Right lobe of liver (tissue), 6 donors: ENCODE measurements at places on chromosomes 5 and 9.

GRCh38 chr5:17252543-17252942 lies 35.1 kb downstream of the BASP1 start:
- DNase-seq: no peak
- no peak overlapping the region for H3K27ac ChIP-seq
- H3K4me3 ChIP-seq: no peak overlapping the region
- no peaks in the 10 kb centered on the region for H3K27me3 ChIP-seq

- H3K4me1 ChIP-seq: no peaks in the 10 kb centered on the region
- no peaks in the 10 kb centered on the region for H3K36me3 ChIP-seq
- H3K4me3 ChIP-seq: no peak overlapping the region
- H3K27me3 ChIP-seq: no peaks in the 10 kb centered on the region
- H3K27ac ChIP-seq: no peak overlapping the region
Observed at GRCh38 chr5:15452030-15452429, 48.0 kb upstream of the FBXL7 start.

- H3K4me1 ChIP-seq: no peaks in the 10 kb centered on the region
- H3K27me3 ChIP-seq: no peaks in the 10 kb centered on the region
- H3K27ac ChIP-seq: no peak overlapping the region
- H3K4me3 ChIP-seq: no peak overlapping the region
Observed at GRCh38 chr9:129278391-129279237, 100.6 kb upstream of the IER5L start.

GRCh38 chr9:107953556-107954125 lies 464.1 kb upstream of the KLF4 start:
- DNase-seq: no peak
- H3K36me3 ChIP-seq: no peaks in the 10 kb centered on the region
- no peaks in the 10 kb centered on the region for H3K4me1 ChIP-seq

GRCh38 chr5:56319526-56320181 lies 86.5 kb upstream of the ANKRD55 start:
- H3K27me3 ChIP-seq: no peaks in the 10 kb centered on the region
- no peak overlapping the region for H3K4me3 ChIP-seq
- H3K36me3 ChIP-seq: no peaks in the 10 kb centered on the region

DNA sequence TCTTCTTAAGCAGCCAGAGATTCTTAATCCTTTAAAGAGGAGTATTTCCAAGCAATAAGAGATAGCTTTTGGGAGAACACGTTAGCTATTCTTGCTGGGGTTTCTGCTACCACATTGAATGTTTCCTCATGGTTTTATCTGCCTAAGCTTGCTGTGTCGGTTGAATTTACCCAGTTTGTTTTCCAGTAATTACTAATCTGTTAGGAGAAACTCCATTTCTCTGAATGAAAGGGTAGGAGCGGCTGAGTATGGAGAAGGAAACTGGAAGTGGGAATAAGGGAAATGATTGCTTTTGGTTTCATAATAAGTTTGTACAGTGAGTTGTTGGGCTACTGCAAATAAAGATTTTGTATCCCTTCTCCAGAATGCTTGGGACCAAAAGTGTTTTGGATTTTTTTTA lies 1.2 kb downstream of the JAK2 start:
- no peaks in the 10 kb centered on the region for H3K36me3 ChIP-seq
- H3K4me3 ChIP-seq: peak overlapping the region; percentile 69
- DNase-seq: no peak

DNA sequence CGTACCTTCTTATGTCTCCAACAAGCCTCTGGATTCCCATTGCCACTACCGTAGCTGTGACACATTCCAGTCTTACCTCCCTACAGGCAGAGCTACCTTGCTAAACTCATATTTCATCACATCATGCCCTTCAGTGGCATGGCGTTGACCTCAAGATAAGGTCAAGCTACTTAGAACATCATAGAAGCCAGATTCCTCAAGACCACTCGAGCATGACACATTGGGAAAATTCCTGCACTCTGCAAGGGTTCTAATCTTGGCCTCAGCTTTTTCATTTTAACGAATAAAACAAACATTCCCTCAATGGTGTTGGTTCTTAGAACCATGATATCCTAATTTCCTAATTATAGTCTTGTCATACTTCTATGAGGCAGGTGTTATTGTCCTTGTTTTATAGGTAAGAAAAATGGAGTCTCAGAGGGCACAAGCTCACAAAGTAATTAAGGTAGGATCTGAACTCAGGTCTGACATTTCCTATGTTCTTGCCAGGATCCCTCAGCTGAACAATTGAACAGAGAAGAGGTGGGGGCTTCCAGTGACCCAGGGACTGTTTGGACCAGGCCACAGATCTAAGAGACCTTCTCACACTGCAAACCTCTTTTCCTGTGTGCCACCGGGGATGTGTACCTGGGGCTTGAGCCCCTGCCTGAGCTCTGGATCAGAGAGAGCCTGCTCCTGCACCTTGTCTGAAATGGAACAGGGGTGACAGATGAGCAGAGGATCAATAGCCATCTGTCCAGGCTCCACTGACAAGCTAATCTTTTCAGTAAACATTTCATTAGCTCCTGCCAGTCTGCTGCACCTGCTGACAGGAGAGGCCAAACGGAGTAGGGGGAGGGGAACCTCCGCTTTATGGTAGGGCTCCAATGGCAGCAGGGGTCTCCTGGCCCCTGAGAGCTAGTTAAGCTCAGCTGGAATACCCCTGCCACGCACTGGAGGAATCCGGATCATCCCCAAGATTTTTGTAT lies 49.3 kb downstream of the ALG2 start:
- no peaks in the 10 kb centered on the region for H3K36me3 ChIP-seq
- H3K27ac ChIP-seq: no peak overlapping the region
- no peak overlapping the region for H3K4me3 ChIP-seq
- no peaks in the 10 kb centered on the region for H3K4me1 ChIP-seq

DNA sequence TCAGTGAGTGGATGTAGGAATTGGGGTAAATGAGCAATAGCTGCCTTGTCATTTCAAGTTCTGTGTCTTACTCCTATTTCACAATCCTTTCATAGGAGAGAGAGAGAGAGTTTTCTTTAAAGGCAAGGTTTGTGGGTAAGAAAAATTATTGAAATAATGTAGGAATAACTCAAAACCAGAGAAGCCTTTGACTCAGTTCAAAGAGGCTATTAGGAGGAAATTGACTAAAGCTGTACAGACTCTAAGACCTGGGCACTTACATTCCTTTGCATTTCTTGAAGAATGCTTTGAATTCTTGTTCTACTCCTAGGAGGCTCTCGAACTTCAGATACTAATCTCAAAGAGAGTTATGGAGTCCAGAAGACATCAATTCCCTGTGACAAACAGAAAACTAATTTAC lies 257.1 kb downstream of the FBXL7 start:
- H3K4me3 ChIP-seq: no peak overlapping the region
- no peaks in the 10 kb centered on the region for H3K4me1 ChIP-seq
- no peaks in the 10 kb centered on the region for H3K27me3 ChIP-seq
- no peak overlapping the region for H3K27ac ChIP-seq
- H3K36me3 ChIP-seq: no peaks in the 10 kb centered on the region
- no peak for DNase-seq

DNA sequence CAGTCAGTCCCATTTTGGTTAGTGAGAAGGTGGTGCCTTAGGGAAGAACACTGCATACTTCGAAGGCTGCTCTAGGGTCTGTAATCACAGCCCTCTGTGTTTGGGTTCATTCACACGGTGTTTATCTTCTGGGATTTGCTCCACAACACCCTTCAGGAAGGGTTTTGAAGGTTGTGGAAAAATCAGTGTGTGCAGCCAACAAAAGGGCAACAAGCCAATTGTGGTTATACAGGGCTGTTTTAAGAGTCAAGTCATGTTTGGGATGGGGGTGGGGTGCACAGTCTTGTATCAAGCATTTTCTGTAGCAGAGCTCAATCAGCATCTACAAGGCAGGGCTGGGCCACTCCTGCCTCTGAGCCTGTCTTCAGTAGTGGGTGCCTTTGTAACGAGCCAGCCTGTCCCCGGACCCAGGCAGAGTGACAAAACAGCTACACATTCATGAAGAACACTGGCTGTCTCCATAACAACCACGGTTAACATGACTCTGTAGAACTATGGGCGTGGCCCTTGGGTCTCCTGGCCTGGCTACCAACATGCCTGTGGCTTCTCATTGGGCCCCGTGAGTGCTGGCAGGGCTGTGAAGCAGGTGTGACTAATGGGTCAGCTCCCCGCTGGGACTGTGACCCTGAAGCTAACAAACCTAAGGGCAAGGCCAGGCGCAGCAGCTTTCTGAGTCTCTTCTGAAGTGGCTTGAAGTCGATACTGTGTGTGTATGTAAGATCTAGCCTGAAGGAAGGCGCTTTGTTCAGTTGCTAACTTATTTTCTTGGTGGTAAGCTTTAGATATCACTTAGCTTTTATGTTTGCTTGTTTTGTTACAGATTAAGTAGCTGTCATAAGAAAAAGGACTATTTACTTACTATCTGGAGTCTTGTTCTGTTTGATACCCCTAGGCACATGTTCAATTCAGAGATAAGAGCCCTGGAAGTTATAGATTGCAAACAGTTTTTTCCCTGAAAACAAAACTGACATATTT lies 27.9 kb upstream of the GOLM1 start:
- peak; percentile 57 for DNase-seq
- no peak overlapping the region for H3K4me3 ChIP-seq
- H3K27me3 ChIP-seq: no peaks in the 10 kb centered on the region
- H3K4me1 ChIP-seq: no peaks in the 10 kb centered on the region
- H3K27ac ChIP-seq: no peak overlapping the region

- no peak overlapping the region for H3K27ac ChIP-seq
- H3K4me1 ChIP-seq: no peaks in the 10 kb centered on the region
Observed at GRCh38 chr5:155087036-155087435, 73.5 kb downstream of the KIF4B start.

- no peaks in the 10 kb centered on the region for H3K27me3 ChIP-seq
- no peaks in the 10 kb centered on the region for H3K36me3 ChIP-seq
- peaks cover 54% of the 10 kb centered on the region for H3K4me1 ChIP-seq
- DNase-seq: no peak
- no peak overlapping the region for H3K4me3 ChIP-seq
- no peak overlapping the region for H3K27ac ChIP-seq
Observed at GRCh38 chr5:36270175-36270574, 28.4 kb upstream of the NADK2 start.

DNA sequence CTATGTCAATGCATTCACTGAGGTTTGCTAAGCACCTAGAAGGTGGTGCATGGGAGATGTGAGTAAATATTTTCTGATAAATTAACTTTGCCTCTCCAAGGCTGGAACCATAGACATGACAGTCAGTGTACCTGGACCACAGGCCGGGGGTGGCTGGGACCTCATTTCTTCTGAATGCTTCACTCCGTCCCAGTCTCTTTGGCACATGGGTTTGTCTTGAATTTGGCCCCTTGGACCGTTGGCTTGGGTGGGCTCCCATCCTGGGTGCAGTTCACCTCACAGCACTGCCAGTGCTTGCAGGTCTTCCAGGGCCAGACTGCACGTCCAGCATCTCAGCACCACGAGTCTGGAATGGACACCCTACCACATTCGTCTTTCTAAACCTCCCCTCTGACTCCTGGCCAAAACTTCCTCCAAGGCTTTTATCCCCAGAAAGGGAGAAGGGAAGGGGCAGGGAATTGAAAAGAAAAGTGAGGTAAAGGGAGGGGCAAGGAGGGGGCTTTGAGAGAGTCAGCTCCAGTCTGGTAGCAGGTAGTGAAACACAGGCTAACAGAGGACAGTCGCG lies 267.8 kb downstream of the MED10 start:
- no peak overlapping the region for H3K27ac ChIP-seq
- H3K36me3 ChIP-seq: no peaks in the 10 kb centered on the region
- no peaks in the 10 kb centered on the region for H3K4me1 ChIP-seq

- H3K4me1 ChIP-seq: no peaks in the 10 kb centered on the region
- H3K4me3 ChIP-seq: no peak overlapping the region
- H3K36me3 ChIP-seq: no peaks in the 10 kb centered on the region
- no peak for DNase-seq
Observed at GRCh38 chr5:149417711-149418368, 38.7 kb upstream of the IL17B start.

DNA sequence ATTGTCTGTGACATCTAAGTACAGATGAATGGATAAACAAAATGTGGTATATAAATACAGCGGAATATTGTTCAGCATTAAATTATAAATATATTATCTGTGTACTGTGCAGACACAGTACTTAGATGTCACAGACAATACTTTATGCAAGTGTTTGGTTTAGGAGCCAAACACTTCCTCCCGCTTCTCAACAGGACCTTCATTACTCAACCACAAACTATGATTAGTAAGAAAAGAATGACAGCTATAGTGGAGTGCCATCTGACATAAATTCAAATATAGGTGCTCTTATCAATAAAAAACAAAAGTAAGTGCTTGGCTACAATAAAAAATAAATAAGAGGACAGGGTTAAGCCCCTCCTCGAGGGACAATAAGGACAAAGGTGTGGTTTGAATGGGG lies 38.9 kb upstream of the STX17 start:
- H3K27ac ChIP-seq: no peak overlapping the region
- no peaks in the 10 kb centered on the region for H3K36me3 ChIP-seq
- no peak overlapping the region for H3K4me3 ChIP-seq
- no peak for DNase-seq
- H3K27me3 ChIP-seq: no peaks in the 10 kb centered on the region

GRCh38 chr9:101453776-101454570 lies 18.4 kb upstream of the ALDOB start:
- no peaks in the 10 kb centered on the region for H3K4me1 ChIP-seq
- no peak for DNase-seq
- H3K4me3 ChIP-seq: no peak overlapping the region
- no peaks in the 10 kb centered on the region for H3K36me3 ChIP-seq

GRCh38 chr5:126339215-126339805 lies 83.9 kb upstream of the GRAMD2B start:
- no peak overlapping the region for H3K27ac ChIP-seq
- H3K27me3 ChIP-seq: no peaks in the 10 kb centered on the region
- no peak overlapping the region for H3K4me3 ChIP-seq
- no peak for DNase-seq
- H3K4me1 ChIP-seq: no peaks in the 10 kb centered on the region

GRCh38 chr9:121071370-121071755 lies 3.4 kb upstream of the CNTRL start:
- no peaks in the 10 kb centered on the region for H3K4me1 ChIP-seq
- H3K27me3 ChIP-seq: no peaks in the 10 kb centered on the region
- peak overlapping the region; percentile 55 for H3K27ac ChIP-seq
- no peak for DNase-seq
- H3K4me3 ChIP-seq: peak overlapping the region; percentile 42
- H3K36me3 ChIP-seq: no peaks in the 10 kb centered on the region

GRCh38 chr5:7376871-7377270 lies 19.1 kb upstream of the ADCY2 start:
- no peak overlapping the region for H3K4me3 ChIP-seq
- no peaks in the 10 kb centered on the region for H3K4me1 ChIP-seq
- no peak overlapping the region for H3K27ac ChIP-seq
- DNase-seq: no peak
- no peaks in the 10 kb centered on the region for H3K36me3 ChIP-seq

DNA sequence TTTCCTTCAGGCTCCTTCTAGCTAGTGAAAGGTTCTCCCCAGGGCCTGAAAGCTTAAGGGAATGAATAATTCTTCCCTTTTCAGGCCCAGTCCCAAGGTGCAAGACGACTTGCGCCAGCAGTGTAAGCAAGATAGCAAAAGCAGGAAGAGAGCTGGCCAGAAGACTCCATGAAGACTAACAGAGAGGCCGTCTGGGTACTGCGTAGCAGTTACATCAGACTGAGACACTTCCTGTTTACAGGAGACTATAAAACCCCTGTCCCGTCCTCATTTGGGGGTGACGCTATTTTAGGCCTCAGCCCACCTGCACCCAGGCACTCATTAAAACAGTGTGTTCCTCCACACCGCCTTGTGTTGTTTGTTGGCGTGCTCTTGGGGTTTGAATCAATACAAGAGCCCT lies 90.7 kb upstream of the MOCS2 start:
- no peaks in the 10 kb centered on the region for H3K4me1 ChIP-seq
- no peaks in the 10 kb centered on the region for H3K36me3 ChIP-seq
- H3K27me3 ChIP-seq: no peaks in the 10 kb centered on the region
- no peak overlapping the region for H3K4me3 ChIP-seq

GRCh38 chr5:133459474-133460160 lies 152.7 kb downstream of the FSTL4 start:
- H3K27me3 ChIP-seq: no peaks in the 10 kb centered on the region
- no peaks in the 10 kb centered on the region for H3K36me3 ChIP-seq
- H3K27ac ChIP-seq: no peak overlapping the region
- H3K4me3 ChIP-seq: no peak overlapping the region
- H3K4me1 ChIP-seq: no peaks in the 10 kb centered on the region
